ENCODE measurements at places on chromosomes 1 and 21.

DNA sequence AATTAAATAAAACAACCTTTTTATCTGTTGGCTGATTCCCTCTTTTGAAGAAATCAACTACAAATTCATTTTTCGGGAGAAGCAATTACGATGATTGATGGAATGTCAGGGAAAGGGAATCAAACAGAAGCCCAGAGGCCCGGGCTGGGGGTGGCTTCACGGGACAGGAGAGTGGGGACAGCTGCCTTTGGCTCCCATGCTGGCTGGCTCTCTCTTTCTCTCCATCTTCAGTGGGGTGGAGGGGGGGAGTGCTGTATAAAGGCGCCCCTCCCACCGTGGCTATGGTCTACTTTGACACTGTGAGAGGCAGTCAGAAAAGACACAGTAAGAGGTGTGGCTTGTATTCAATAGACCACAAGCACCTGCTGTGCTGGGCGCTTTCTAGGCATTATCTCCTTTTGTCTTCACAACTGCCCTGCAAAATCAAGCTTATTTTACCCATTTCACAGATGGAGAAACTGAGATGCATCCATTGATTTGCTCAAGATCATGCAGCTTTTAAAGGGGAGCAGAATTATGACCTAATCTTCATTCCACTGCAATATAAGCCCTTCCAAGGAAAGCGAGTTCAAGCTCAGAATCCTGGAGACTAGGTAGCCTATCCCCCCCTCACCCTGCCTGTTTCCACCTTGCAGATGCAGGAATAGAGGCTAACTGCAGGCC lies 92.9 kb downstream of the GRIK3 start:
- no peak for DNase-seq

GRCh38 chr1:212355230-212355969 lies 59.3 kb downstream of the PACC1 start:
- no peak for DNase-seq

- no peak for DNase-seq
Measured at GRCh38 chr1:172277989-172278388, 142.5 kb upstream of the C1orf105 start.

DNA sequence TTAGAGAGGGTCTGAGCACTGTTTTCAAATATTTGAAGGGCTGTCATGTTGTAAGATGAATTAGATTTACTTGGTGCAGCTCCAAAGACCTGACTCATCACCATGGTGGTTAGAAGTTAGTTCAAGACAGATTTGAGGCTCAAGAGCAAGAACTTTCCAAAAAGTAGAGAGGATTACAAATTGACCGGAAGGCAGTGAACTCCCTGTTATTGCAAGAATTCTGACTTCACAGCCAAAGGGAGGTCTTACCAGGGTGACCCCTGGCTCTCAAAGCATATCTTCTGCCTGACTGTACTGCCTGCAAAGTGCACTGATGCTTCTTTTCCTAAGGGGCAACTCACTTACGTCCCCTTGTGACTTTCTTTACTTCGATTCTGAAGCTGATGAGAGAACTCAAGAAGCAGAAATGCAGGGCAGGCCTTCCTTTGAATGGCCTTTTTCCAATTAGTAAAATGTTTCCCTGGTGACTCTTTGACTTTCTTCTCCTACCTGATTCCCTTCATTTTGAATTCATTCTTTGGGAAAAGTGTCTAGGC lies 86.4 kb downstream of the NAV1 start:
- DNase-seq, result no peak

DNA sequence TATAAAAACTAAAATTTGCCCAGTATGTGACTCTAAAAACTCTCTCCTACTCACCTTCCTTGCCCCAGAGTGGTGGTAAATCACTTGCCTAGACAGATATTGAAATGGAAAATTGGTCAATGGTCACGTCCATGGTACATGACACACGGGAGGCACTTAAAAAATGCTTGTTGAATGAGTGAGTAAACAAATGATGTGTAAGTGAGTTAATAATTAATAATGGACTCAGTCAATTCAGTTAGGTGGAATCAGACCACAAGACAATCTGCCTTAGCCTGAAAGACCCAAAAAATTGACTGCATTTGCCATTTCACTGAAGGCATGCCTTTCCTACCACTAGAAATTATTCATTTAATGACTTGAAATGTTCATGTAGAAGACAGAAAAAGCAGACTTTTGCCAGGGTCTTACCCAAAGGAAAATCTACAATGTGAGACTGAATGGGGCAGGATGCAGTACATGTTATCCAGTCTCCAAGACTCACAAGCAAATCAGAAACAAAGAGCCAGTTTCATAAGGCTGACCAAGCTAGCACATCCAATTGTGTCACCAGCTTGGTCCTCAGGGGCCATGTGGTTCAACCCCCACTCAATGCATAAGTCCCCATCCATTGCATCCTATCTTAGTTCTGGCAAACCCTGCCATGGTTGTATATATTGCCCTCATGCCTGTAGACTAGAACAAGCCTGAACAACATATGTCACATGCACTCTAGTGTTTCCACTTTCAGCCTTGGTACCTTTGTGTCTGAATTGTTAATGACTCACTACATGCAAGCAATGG lies 73.6 kb downstream of the TBX15 start:
- no peak for DNase-seq

DNA sequence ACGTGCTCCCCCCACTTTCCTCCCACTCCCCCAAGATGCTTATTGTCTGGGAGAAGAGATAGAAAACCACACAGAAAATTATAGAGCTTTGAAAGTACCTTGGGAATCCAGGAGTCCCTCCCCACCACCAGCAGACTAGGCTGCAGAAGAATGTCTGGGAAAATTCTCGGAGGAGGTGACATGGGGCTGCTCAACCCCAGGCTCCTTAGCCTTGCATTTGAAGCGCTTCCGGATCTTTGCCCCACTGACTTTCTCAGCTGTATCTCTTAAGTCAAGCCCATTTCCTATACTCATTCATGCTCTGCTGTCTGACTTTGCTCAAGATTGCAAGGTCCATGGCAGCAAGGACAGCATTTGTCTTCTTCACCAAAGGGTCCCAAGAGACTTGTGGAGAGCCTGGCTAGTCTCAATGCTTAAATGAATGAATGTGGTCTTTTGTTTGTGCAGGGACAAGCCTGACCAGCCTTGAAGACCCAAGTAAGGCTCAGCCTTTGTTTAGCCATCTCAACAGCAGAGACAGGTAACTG lies 38.0 kb downstream of the DNTTIP2 start:
- DNase-seq, result no peak

DNA sequence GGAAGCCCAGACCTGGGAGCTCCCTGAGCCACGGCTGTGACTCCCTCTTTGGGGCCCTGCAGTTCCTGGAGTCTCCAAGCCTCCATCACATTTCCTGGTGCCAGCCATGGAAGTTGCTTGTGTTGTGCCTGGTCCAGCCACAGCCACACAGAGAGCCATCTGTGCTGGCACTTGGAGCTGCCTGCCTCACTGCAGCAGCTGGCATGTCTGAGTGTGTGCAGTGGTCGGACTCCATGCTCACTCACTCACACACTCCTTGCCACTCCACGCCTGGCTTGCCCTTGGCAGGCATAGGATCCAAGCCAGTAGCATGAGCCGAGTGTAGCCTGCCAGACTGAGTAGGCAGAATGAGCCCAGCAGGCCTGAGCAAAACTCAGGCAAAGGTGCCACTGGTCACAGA lies 516.3 kb upstream of the BEND5 start:
- DNase-seq, result no peak

DNA sequence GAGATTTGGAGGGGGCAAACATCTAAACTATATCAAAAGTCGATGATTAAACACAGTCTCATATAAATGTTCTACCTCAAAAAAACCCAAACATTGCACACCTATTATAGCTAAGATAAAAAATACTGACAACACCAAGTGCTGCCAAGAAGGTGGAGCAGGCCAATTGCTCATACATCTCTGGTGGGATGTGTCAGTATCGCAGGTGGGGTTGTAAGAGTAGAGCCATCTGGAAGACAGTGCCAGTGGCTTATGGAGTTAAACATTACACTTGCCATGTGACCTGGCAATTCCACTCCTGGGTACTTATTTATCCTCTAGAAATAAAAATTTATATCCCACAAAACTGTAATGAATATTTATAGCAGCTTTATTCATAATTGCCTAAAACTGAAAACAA lies 213.4 kb downstream of the DISC1 start:
- DNase-seq, result no peak

DNA sequence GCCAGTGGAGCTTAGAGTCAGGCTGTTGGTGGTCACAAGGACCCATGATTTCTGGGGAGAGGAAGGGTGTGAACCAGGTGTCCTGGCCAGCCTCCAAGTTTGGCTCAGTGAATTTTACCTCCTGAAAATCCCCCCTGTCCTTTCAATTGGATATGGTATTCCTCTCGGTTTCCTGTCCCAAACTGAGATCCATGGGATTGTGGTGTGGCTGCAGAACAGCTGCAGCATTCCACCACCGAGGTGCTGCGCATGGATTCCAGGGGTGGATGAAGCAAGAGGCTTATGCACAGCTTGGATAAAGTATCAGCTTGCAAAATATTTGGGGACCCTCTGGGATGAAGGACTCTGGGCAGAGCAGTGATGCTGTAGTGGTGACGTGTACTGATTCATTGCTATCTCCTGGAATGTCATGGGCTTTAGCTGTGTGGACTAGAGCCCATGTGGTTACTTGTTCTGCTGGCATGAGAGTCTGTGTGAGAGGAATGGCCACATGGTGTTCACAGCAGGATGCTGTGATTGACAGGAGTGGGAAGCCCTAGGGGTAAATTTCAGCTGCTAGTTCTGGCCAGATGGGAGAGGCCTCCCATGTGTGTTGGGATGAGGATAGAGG lies 148.7 kb upstream of the SPAG17 start:
- no peak for DNase-seq

DNA sequence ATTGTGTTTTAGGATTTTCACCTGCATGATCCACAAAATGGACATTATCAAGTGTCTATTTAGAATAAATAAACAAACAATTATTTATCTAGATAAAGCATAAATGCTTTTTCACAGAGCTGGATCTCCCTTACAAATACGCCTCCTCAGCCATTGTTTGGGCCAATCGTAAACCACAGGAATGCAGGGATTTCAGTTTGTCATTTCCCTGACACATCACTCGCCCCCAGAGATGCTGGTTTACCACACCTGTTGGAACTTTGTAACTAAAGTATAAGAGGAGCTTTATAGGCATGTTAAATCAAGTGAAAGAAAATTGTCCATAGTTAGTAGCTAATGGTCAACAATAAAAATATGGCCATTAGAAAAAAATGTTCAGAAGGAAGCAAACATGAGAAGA lies 40.3 kb downstream of the GPR88 start:
- no peak for DNase-seq

GRCh38 chr21:44366586-44367211 lies 13.3 kb downstream of the TRPM2 start:
- DNase-seq, result no peak

DNA sequence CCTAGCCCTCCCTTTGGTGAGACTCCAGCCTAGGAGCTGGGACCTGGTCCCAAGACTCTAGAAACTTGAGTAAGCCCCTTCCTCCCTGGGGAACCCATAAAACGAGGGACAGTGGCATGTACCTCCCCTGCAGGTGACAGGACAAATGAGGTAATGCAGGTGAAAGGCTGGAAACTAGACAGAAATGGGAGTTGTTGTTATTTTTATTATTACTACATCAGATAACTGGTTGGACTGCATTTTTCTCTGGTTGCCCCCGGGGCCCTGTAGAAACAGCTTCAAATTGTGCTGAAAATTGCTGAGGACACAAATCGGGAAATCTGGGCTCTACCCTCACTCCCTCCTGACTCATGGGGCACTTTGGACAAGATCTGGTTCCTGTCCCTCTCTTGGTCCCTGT lies 132.3 kb upstream of the WNT4 start:
- DNase-seq, result no peak

- DNase-seq, result no peak
Measured at GRCh38 chr21:42608446-42608845, 45.0 kb upstream of the PDE9A start.

GRCh38 chr1:43293176-43293575 lies 7.6 kb upstream of the TIE1 start:
- no peak for DNase-seq

DNA sequence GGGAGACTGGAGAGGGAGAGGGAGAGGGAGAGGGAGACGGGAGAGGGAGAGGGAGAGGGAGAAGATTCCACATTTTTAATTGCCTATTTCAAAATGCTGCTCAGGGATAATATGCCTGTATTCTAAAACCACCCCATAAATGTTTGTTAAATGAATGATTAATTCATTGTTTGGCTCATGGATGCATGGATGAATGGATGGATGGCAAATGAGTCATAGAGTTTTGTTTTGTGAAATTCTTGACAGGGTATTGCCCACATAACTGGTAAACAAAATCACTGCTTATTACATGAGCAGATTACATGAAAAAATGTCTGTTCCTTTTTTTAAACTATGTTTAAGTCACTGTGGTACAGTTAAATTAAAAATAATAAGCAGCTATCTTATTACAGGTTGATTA lies 220.4 kb downstream of the ZP4 start:
- no peak for DNase-seq

DNA sequence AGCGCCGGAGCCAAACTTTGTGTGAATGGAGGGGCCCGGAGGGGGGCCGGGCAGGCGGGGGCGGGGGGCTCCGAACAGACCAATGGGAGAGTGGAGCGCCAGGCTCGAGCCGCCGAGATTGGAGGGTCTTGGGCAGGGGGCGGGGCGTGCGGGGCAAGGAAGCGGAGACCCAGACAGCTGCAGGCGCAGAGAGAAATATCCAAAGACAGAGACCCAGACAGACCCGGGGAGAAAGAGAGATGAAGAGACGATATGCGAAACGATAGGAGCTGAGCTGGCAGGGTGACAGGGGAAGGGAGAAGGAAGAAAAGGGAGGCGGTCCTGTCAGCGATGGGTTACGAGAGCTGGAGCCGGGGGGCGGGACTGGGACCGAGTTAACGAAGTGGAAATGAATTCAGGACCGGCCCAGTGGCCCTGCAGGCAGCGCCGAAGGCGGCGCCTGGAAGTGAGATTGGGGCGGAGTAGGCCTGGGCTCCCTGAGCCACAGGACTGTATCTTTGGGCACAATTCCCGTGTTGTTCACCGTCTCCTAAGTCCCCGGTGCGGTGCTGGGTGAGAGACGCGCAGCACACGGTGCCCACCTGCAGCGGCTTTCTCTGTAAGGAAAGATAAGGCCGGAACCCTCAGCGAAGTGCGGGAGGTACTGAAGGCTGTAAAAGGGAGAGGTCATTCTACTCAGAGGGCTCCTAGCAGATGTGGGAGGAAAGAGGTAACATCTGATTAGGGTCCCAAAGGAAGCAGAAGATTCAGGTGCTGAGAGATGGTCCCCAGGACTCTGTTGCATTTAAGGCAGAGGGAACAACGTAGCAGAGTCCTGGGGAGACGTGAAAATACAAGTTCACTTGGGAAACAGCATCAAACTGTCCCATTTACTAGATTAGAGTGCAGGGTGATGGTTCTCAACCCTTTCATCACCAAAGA lies 543 bp upstream of the KCNJ10 start:
- peak; percentile 46 for DNase-seq

DNA sequence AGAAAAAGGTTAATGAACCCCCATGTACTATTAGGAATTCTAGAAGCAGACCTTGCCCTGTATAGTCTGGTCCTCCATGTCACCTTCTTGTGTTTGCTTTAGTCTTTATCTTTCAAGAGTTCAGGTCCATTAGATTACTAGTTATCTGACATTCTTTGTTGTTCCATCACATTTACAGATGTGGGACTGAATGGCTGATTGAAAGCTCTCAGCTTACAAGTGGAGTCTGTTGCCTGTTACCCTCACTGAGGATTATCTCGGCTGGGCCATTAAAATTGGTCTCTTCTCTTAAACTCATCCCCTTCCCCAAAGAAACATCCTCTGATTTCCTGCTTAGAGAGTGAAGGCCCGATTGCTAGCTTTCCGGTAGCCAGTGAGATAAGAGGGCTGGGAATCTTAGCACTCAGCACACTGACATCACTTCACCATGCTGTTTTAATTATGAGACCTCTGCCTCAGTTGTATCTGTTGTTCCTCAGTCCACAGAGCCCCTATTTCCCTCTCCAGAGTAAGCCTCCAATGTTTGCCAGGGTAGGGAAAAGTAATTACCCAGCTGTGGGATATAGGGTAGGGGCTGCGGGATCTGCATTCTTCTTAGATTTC lies 76.8 kb downstream of the LPGAT1 start:
- no peak for DNase-seq
